NCI-H1092 (cell line): ENCODE measurements at places on chromosomes 12 and 14.
A peak's percentile ranks its signal among the peaks of the same experiment; 100 is the strongest.

DNA sequence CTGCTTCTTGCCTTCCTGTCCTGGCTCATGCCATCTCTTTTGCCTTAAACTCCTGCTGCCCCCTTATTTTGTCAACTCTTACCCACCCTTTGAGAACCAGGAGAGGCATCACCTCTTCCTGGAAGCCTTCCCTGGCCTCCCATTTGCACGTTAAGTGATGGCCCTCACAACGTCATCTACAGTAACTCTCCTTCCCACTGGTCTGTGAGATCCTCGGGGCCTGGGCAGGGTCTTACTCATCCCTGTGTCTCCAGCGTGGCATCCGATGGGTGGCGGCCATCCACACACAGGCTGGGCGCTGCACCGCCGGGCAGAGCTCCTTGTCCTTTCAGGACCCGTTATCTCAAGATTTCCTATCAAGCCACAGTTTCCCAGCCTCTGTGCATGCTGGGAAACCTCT, 16.8 kb upstream of the CACNA2D4 start:
- no peak for DNase-seq

GRCh38 chr12:17640615-17641014, 449.4 kb downstream of the RERGL start:
- no peak for DNase-seq

GRCh38 chr14:103133210-103134140, 10.2 kb downstream of the TNFAIP2 start:
- DNase-seq, result no peak

GRCh38 chr14:31084385-31084784, 58.2 kb upstream of the STRN3 start:
- DNase-seq, result no peak

DNA sequence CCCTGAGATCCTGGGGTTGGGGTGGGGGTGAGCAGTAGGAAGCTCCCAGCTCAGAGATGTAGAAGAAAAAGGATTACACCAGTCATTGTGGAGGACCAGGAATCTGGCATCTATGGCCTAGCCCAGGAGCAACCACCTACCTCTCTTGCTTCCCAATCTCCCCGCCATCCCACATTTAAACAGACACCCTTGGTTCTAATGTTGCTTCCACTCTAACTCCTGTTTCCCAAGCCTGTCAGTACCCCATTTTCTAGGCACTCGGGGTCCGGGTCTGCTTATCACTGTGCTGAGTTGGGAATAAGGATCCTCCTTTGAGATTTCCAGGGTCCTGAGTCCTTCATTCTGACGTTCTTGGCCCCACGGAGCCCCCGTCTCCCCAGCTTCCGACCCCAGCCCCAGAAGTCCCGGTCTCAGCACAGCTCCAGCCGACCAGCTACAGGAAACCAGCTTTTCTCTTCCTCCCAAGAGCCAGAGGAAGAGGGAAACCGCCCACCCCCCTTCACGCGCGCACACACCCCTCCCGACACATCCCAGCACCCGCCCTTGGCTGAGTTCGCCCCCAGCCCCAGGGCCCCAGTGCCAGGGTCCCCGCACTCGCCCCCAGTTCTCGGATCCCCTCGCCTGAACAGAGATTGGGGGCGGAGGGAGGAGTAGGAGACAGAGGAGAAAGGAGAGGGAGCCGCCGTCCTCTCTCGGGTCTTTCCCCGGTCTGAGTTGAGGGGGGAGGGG, 1.2 kb downstream of the ITGA5 start:
- no peak for DNase-seq

DNA sequence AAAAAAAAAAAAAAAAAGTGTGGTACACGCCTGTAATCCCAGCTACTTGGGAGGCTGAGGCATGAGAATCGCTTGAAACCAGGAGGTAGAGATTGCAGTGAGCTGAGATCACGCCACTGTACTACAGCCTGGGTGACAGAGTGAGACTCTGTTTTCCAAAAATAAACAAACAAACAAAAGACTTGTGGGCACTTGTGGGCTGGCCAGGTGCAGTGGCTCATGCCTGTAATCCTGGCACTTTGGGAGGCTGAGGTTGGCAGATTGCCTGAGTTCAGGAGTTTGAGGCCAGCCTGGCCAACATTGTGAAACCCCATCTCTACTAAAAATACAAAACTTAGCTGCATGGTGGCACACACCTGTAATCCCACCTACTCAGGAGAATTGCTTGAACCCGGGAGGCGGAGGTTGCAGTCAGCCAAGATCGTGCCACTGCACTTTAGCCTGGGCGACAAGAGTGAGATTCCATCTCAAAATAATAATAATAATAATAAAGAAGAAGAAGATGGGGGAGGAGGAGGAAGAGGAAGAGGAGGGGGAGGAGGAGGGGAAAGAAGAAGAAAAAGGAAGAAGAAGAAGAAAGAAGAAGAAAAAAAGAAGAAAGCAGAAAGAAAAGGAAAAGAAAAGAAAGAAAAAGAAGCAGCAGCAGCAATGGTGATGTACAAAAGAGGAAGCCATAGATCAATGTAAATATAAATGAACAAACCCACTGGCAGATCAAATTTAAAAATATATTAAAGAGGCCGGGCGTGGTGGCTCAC, 27.9 kb upstream of the CCNT1 start:
- DNase-seq, result no peak

- DNase-seq, result no peak
These were observed 21.1 kb downstream of the OR10G3 start for GRCh38 chr14:21558703-21559170.

- no peak for DNase-seq
These were observed 53.8 kb downstream of the PHETA1 start for GRCh38 chr12:111314953-111315539.

- no peak for DNase-seq
These were observed 121.2 kb upstream of the LRIG3 start for GRCh38 chr12:59041241-59042121.

DNA sequence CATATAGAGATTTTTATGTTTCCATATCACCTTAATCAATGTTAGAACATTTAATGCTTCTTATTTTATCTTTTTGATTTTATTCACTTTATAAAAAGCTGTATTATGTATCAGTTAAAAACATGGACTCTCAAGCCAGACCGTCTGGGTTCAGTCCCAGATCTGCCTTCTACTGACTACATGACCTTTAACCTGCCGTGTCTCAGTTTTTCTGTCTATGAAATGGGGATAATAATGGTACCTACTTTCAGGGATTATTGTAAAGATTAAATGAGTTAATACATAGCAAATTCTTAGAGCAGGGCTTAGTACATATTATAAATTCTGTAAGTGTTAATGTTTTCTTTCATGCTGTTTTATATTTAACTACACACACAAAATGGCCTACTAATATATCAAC, 50.4 kb downstream of the STAB2 start:
- no peak for DNase-seq

DNA sequence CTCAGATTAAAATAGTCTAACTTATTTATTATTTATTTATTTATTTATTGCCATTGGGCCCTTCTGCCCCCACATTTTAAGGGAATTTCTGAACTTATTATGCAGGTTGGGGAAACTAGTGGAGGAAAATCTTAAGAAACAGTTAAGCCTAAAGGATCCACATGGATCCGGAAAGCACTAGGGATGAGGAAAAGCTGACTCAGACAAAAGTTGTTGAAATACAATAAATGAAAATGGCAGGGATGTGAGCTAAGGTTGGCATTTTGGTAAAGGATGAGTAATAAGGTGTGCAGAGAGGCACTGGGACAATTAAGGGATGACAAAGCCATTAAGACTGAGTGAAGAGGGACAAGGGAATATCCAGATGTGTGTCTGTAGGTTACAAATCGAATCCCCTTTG, 20.7 kb upstream of the CSRP2 start:
- no peak for DNase-seq

DNA sequence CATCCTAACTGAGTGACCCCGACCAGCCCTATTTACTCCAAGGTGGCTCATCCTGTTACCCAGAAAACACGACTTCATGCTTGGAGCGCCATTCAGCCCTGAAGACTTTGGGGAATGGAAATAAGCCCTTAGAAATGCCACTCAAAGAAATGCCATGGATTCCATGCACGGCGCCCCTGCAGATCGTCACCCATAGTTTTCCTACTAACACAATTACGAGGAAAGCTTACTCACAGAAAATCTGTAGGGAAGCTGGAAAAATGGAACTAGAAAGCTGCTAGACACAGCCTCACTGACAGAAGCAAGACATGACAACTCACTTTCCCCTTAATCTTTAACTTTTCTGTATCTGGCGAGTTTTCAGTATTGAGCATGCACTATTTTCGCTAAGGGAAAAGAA, 19.5 kb downstream of the NUAK1 start:
- DNase-seq, result no peak

GRCh38 chr14:76073717-76074116, 78.0 kb upstream of the GPATCH2L start:
- no peak for DNase-seq

GRCh38 chr12:12954356-12954755, 2.4 kb upstream of the GPRC5D start:
- DNase-seq, result no peak

DNA sequence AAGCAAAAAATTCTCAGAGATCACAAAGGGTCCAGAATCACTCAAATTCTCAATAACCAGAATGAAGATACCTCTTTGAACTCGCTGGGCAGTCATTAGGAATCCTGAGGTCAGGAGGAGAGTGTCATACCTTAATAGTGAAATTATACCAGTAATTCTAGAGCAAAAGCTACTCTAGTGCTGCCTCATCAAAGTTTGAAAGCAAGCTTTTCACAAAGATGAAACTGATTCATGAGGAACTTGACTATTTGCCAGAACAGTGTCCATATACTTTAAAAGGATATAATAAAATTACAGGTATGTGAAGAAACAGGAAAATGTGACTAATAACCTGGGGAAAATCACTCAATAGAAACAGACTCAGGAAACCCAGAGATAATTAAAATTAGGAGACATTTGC, 44.5 kb downstream of the EML5 start:
- DNase-seq, result no peak

- peak; percentile 46 for DNase-seq
These were observed 24.7 kb upstream of the NPFF start for GRCh38 chr12:53532021-53532420.

DNA sequence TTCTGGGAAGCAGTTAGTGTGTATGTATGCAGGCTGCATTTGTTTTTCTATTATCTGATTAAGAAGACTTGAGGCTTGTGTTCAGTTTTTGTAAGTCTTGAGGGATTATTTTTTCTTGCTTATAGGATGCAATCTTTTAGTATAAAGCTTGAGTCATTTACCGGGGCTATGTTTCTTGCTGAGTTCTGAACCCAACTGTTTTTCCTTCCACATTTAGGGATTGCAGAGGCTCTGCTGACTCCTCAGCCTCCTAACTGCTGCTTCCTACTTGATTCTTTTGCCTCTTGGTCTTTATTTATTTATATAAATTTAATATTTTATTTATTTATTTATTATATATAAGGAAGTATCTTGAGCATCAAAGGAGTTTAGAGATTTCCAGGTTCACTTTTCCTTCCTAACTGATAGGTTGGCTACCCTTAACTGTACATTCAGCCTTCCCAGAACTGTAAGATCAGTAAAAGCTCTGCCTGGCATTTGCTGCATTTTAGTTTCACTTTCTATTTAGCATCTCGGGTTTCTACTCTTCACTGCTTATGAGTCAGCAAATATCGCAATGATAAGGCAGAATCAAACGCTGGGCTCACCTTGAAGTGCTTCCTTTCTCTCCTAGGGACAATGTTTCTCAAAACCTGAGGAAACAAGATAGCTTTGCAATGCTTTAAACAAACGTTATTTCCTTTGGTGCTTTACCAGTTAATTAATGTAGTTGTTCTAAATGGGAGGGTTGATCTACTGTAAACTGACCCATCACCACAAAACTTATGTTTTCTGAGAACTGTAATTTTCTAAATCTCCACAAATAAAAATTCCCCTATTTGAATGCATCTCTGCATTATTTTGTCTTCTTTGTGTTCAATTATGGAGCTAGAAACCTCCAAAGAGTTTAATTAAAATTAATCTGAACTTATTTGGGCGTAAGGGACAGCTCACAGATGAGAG, 1183.7 kb upstream of the TMEM132C start:
- DNase-seq, result peak; percentile 56

- DNase-seq, result no peak
These were observed 9.5 kb downstream of the EMP1 start for GRCh38 chr12:13205809-13206559.

DNA sequence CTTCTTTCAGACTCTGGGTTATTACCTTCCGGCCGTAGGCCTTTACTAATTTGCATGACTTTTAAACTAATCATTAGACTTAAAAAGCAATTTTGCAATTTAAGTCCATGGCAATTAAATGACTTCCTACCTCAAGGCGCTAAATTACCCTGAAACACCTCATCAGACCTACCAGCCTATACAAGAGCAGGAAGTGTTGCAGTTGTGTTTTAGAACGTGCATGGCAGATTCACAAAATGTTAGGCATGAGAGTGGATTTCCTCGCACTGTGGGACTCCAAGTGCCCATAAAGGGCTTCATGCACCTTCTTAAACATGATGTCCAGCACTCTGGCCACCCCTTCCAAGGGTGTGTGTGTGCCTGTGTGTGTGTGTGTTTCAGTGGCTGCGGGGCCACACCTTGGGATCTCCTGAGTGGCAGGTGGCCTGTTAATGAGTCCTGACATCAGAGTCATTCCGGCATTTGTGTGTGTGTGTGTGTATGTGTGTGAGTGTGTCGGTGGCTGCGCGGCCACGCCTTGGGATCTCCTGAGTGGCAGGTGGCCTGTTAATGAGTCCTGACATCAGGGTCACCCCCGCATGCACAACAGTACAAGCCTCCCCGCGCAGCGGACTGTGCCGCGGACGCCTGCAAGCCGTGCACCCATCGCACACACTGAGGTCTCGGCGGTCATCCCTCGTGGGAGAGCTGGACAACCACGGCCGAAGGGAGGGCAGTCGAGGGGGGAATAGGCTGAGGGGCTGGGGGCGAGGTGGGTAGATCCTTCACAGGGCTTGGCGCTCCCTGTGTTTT, 900 bp downstream of the C2CD5 start:
- peak; percentile 23 for DNase-seq

- DNase-seq, result no peak
These were observed 21.5 kb downstream of the RASSF9 start for GRCh38 chr12:85814741-85815140.

- DNase-seq, result no peak
These were observed 454.2 kb downstream of the AEBP2 start for GRCh38 chr12:19893514-19893913.

GRCh38 chr14:103762036-103762435, 46.4 kb downstream of the ZFYVE21 start:
- DNase-seq, result no peak

- DNase-seq, result no peak
These were observed 364.9 kb downstream of the RPS29 start for GRCh38 chr14:49221316-49221715.

DNA sequence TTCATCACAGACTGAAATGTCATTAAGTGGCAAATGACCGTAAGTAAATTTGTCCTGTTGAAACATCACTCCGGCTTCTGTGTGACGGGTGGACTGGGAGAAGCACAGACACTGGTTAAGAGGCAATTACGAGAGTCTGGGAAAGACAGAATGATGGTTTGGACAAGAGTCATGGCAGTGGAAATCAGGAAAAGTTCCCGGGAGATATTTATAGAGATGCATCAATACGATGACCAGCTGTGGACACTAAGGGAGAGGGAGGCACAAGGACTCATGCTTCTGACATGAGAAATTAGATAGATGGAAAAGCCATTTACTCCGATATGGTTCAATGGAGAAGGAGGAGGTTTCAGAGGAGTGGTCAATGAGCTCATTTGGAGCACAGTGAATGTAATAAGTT, 27.3 kb downstream of the CKAP4 start:
- DNase-seq, result no peak

- DNase-seq, result no peak
These were observed 872 bp downstream of the VSX2 start for GRCh38 chr14:74239848-74240793.
